AG09309 (cell line): ENCODE measurements at places on chromosomes 12 and 14.

- DNase-seq: no peak
These were observed 27.4 kb downstream of the SRRM4 start for GRCh38 chr12:119008691-119009221.

DNA sequence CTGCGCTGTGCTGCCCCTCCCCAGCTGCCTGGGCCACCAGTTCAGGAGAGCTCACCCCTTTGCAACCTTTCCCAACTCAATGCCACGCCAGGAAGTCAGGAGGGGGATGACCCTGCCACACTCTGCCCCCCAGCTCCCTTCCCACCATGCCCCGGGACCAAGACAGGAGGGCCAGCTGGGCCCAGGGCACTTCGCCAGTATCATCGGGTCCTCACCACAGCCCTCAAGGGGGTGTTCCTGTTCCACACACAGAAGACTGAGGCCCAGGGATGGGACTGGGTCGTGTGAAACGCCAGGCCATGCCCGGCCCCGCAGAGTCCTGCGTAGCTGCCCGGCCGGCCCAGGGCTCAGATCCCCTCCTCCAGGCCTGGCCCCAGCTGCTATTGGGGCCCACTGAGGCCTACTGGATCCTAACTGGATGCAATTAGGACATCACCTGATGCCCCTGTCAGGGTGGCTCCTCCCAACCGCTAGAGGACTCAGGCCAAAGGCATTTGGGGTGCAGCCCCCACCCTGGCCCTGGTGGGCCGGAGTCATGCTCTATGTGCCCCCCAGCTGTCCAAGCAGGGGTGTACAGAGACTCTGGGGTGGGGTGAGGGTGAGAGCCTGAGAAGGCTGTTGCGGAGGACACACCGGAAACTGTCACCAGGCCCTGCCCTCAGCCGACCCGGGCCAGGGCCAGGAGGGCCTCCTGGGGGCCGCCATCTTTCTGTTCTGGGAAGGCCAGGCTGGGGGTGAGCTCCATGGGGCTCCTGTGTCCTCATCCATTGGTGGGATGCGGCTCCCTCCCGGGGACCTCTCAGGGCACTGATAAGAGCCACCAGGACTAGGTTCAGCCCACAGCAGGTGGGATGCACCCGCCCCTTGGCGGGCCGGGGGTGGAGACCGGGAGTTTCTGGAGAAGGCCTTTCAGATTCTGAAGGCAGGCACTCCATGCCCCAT, 29.3 kb upstream of the ANKRD9 start:
- no peak for DNase-seq

DNA sequence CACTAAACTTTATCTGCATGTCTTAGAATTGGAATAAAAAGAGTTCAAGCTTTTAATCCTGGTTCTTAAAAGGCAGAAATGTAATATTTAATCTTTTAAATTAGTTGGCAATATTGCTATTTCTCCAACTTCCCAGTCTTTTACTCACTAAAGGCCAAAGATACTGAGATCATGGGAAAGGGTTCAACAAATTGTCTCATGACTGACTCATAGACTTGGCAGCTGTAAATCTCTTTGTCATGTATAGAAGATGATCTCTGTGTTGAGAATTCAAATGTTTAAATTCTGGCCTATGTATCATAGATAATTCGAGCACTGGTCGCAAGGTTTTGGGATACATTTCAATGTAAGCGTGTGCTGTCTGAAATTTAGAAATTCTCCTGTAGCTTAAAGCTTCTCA, 40.1 kb upstream of the STRAP start:
- peak; percentile 29 for DNase-seq

DNA sequence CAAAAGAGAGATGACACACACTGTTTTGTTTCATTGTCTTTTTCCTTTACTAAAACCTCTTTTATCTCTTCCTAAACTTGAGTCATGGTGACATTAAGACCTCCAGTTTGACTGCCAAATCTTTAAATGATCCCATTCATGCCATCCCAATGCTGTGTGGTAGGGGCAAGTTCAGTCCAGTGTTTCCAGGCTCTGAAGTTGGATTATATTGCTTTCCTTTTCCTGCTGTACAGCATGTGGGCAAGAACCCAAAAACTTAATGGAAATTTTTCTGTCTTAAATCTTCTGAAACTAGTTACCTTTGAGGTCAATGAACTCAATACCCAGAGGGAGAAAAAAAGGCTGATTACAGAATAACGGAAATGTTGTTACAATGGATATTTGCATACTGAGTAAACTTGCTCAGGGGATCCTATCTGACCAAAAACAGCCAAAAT, 187.1 kb upstream of the FAR2 start:
- DNase-seq: no peak
